Naive B cell (primary cell): ENCODE measurements at places on chromosomes 16 and 17.

DNA sequence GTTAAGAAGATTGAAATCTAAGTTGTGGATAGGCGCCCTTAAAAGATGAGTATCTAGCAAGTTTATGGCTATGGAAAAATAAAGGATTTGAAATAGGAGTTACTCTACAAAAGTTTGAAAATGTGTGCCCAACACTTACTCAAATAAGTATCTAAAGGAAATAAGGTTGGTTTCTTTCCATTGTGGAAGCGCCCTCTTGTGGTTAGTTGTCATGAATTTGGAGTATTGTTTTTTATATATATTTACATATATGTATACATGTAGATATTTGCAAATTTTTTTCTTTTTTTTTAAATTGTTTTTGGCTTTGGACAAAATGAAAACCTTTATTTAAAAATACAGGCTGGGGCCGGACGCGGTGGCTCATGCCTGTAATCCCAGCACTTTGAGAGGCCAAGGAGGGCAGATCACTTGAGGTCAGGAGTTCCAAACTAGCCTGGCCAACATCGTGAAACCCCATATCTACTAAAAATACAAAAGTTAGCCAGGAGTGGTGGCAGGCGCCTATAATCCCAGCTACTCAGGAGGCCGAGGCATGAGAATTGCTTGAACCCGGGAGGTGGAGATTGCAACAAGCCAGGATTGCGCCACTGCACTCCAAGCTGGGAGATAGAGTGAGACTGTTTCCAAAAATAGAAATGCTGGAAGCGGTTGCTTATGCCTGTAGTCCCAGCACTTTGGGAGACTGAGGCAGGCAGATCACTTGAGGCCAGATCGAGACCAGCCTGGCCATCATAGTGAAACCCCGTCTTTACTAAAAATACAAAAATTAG lies 24.0 kb upstream of the VPS4A start:
- peak; percentile 54 for DNase-seq

DNA sequence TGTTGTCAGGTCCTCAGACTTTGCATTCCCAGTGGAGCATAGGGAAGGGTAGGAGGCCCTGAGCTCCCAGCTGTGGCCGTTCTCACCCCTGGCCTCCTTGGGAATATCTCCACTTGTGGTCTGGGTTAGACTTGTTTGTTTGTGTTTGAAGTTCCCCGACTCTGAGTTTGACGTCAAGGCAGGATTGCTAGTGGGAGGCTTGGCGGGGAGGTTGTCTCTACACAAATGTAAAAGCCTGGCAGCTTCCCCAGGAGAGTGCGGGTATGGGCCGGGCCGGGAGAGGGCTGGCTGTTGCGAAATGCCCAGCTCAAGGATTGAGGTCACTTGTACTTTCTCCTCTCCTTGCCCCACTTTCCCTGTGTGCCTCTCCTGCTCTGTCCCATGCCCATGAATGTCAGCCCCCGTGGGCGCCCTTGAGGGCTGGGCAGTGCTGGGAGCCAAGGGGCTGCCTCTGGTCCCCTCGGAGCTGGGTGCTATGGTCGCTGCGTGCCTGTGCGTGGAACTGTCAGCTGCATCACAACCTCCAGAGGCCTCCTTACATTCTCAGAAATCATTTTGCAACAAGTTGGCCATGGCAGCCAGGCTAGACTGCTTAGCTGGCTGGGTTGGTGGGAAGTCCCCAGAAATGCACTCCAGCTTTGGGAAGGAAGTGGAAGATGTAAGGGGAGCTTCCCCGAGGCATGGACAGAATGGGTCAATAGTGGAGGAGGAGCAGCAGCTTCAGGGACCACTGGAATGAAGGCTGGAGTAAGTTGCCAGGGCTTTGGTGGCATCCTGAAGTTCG lies 84.3 kb downstream of the KSR1 start:
- DNase-seq, result no peak

GRCh38 chr17:51706093-51706492 lies 445.7 kb downstream of the UTP18 start:
- no peak for DNase-seq

GRCh38 chr16:30064729-30065101 lies 845 bp upstream of the ALDOA start:
- no peak for DNase-seq

DNA sequence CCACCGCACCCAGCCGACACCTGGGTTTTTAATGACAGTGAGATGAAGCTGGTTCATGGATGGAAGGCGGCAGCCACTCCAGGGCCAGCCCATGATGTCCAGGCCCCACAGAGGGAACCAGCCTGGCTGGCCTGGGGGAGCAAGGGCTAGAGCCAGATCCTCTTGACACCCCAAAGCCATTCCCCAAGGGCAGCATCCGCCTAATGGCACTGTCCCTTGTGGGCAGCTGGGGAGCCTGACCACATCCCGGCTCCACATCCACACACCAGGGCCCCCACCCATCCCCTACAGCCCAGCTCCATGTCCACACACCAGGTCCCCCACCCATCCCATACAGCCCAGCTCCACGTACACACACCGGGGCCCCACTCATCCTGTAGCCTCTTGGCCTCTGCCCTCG lies 53.3 kb upstream of the ACSF3 start:
- no peak for DNase-seq
